ENCODE measurements at places on chromosomes 2 and 18.

DNA sequence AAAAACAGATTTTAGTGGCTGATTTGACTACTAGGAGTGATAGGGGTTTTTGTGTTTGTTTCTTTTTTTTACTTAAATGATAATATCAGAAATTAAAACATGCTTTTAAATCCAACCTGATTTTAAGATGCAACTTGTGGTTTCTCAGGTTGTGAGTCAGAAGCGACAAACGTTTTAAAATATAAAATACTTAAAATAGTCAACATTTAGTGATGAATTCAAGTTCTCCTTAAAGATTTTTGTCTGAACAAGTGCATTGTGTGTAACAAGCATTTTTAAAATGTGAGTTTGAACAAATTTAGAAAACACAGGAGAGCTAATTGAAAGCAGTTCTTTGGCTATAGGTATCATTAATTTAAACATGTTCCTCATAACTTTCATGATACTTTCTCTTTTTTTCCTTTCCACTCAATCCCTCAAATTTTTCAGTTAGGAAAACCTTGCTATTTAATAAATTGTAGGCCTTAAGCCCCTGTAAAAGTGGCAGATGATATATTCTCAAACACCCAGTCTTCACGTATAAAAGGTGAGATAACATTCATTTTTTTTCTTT is 3.6 kb downstream of the TBR1 start:
- DNase-seq, result no peak

DNA sequence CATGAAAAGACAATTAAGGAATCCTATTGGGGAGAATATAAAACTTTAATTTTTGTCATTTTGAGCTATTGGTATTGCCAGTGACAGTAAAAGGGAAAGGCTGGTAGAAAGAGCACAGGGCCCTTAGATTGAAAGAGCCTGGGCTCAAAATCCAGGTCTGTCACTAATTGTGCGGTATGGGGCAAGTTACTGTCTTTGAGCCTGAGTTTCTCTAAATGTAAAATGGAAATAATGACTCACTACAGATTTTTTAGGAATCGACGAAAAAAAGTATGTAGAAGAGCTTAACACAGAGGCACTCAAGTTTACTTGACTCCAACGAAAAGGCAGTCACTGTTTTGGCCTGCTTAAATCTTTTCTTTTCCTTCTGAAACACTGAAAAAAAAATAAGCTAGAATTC is 7.0 kb downstream of the NDUFV2 start:
- DNase-seq, result no peak

DNA sequence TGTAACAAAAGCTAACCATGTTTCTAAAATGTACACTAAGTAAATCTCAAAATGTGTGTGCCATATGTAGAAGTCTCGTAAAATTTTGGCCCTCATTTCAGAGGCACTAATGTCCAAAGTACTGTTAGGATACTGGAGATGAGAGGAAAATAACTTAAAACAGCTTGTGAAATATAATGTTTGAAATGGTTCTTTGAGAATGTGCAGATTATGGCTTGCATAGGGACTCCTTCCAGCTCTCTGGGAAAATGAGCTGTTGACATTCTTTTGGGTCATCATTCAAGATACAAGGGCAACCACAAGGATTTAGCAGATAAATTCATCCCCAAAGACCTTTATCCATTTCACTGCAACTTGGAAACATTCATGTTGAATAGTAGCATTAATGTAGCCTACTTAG is 38.1 kb upstream of the OTX1 start:
- DNase-seq, result no peak

GRCh38 chr18:335733-336132 is 67.9 kb upstream of the THOC1 start:
- DNase-seq, result no peak

All from GM12892 (cell line).